ENCODE measurements at places on chromosomes 7 and 10. TPM values are rescaled to one million over a fixed set of nuclear protein-coding genes. Genes with fewer than 3 reads are reported as not detected.

DNA sequence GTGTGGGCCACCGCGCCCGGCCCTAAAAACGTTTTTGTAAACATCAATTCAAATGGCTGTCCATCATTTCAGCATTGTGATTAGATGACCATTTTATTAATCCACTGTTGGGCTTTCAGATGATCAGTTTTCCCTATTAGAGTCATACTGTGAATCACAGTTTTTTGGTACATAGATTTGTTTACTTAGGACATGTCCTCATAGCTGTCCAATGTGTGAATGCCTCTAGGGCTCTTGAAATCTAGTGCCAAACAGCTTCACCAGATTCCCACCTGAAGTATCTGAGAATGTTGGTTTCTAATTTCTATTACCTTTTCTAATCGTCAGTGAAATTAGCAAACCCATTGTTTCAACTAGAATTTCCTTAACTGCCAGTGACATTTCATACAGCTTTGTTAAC is 66.8 kb downstream of the UPF2 start:
- DNase-seq, result no peak

GRCh38 chr7:55641273-55641691 is 69.0 kb upstream of the VOPP1 start:
- DNase-seq, result peak; percentile 84

- no peak for DNase-seq
Observed at GRCh38 chr10:110355141-110355831, 50.6 kb upstream of the SMNDC1 start.

- DNase-seq, result no peak
Observed at GRCh38 chr10:18822156-18822555, 162.9 kb downstream of the ARL5B start.

GRCh38 chr7:100588438-100588837 is 2.3 kb downstream of the FBXO24 start:
- DNase-seq, result peak; percentile 18

GRCh38 chr7:77284005-77284404 is 84.4 kb upstream of the FGL2 start:
- DNase-seq, result no peak

Gene SSBP1
- total RNA-seq, result 132 TPM

Gene PNLIPRP1
- total RNA-seq, result not detected

Gene WNT2
- total RNA-seq, result not detected

Gene SYCE1
- under 0.01 TPM for total RNA-seq
